ENCODE measurements at places on chromosomes 1 and 21.
A peak's percentile ranks its signal among the peaks of the same experiment; 100 is the strongest.

DNA sequence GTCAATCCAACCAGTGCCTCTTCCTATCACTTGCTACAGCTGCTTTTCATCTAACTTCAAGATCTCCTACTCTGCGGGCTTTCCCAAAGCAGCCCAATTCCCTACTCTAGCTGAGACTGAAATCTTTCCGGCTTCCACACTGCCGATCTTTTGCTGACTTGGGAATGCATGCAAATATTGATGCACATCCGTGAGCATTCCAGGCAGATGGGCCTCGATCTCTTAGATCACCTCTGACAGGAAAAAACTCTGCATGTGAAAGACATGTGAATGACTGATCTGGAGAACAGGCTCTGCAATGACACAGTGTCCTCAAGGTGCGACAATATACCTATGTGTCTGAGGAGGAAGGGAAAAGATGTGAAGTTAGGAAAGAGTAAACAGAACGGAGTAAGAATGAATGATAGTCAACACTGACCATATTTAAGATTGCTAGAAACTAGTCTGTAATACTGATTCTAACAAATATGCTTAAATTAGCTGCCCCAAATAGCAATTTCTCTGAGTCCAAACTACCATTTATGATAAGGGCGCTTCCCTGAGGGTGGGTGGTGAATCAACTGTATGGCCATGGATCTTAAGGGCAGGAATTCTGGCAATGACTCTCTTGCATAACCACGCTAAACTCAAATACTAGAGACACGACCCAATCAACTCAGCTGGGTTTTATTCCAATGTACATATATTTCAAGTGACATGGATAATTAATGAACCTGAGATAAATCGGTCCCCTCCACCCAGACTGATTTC is 8.4 kb downstream of the TAF5L start:
- no peak for DNase-seq

GRCh38 chr1:47469910-47470309 is 32.1 kb downstream of the FOXD2 start:
- DNase-seq: no peak

DNA sequence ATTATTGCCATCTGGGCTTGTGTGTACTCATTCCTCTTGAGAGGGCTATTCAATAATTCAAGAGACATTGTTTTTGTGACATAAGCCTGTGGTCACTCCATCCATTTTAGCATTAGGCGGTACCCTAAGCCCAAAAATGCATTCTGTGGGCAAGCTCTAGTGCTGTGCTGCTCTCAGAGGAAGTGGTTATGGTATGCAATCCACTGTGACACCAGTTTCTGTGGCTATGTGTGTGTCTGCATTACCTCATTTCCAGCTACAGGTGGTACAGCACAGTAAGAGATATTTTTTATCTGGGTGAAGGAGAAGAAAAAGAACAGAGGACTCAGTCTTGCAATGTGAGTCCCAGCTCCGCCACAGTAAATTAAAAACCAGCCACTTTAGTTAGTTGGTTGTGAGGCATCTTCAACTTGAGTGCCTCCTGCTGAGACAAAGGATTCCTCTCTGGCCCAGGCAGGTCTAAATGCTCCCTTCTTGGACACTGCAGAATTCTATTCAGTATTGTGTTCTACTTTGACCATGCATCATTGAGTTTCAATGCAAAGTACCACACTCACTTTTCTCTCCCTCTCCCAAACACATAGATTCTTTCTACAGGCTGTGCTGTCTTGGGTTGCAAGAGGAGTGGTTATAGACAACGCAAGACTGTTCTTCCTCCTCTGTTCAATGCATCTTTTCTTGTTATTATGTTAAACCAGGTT is 777.8 kb upstream of the BRINP3 start:
- no peak for DNase-seq

GRCh38 chr1:154198756-154199562 is 7.1 kb upstream of the TPM3 start:
- DNase-seq: no peak

DNA sequence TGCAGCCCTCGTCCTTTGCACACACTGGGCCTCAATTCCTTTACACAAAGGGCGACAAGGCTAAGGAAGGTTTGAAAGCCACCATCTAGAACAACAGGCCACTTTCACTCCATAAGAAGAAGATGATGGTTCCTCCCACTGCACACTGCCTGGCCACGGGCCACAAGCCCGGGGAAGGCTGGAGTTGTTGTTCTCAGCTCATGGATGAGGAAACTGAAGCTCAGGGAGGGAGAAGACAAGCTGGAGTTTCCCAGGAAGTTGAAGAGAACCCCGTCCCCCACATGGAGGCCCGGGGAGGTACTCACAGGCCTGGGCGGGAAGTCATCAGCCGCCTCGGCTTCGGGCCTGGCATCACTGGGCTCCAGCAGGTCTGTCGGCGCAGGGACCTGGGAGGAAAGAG is 24.6 kb upstream of the DDOST start:
- no peak for DNase-seq

DNA sequence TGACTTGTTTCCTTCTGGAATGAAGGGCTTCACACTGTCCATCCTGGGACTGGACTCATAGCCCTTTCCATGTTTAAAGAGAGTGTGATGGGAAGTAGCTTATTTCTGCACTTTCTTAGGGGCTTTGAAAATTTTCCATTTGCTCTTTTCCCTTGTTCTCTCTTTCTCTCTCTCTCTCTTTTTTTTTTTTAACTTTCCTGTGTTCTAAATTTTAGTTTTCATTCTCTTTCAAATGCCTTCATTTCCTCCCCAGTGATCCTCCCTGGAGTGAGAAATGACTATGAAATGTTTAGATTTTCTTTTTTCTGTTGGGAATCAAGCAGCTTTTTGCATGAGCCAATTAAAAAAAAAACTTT is 2.1 kb downstream of the AK4 start:
- no peak for DNase-seq

DNA sequence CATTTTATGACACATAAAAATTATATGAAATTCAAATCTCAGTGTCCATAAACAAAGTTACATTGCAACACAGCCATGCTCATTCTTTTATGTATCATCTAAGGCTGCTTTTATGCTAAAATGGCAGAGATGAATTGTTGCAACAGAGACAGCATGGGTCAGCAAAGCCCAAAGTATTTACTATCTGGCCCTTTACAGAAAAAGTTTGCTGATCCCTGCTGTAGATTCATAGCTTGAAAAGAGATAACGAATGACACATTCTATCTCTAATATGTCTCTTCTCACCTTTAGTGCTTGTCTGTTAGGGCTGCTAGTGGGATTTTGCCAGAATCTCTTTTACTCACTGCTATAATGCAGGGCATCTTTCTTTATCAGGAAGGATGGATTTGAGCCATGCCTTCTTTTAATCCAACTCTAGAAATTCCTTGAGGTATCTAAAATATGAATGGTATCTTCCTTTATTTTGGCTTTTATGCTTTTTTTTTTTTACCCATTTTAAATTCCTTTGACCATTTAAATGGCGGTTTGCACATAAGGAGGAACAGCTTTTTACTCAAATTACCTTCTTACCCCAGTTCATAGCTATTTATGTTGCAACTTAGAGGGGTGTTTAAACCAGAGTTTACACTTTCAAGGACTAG is 598.2 kb downstream of the PLPP3 start:
- no peak for DNase-seq

DNA sequence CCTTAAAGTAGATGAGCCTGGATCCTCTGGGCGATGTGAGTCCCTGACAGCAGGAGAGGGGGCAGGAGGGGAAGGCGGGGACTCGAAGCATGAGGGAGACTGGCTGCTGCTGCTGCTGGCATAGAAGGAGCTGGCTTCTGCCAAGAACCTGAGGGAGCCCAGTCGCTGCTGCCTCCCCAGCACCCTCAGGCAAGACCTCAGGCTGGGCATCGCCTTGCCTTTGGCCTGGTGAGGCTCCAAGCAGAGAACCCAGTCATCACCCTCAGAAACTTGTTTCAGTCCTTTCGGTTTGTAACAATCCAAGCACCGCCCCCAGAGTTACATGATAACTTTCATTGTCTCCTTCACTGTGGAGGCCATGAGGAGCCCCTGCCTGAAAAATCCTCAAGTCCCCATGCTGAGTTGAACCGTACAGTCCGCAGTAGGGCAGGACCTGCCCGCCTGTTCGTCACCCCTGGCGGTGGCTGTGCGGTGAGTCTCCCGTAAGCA is 38.8 kb downstream of the POFUT2 start:
- peak; percentile 18 for DNase-seq

- no peak for DNase-seq
Measured at GRCh38 chr1:101026430-101026788, 825 bp upstream of the DPH5 start.

GRCh38 chr21:36511484-36512220 is 31.7 kb upstream of the CLDN14 start:
- DNase-seq: no peak

GRCh38 chr1:30310966-30311742 is 412.2 kb downstream of the MATN1 start:
- no peak for DNase-seq

DNA sequence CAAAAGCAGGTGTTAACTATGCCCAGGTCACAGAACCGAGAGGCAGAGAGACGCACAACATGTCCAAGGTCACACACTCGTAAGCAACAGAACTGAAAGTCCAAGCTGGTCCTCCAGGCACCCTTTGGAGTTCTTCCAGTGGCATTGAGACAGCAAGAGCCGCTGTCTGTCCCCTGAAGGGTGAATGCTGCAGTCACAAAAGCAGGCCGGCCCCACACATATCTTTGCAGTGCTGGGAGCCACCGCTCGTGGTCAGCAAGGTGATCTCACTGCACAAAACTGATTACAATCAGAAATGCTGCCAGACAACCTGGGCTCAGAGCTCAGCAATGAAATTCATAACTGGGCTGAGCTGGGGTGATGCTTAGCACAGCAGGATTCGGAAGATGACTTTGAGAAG is 47.4 kb upstream of the RAB4A start:
- no peak for DNase-seq

DNA sequence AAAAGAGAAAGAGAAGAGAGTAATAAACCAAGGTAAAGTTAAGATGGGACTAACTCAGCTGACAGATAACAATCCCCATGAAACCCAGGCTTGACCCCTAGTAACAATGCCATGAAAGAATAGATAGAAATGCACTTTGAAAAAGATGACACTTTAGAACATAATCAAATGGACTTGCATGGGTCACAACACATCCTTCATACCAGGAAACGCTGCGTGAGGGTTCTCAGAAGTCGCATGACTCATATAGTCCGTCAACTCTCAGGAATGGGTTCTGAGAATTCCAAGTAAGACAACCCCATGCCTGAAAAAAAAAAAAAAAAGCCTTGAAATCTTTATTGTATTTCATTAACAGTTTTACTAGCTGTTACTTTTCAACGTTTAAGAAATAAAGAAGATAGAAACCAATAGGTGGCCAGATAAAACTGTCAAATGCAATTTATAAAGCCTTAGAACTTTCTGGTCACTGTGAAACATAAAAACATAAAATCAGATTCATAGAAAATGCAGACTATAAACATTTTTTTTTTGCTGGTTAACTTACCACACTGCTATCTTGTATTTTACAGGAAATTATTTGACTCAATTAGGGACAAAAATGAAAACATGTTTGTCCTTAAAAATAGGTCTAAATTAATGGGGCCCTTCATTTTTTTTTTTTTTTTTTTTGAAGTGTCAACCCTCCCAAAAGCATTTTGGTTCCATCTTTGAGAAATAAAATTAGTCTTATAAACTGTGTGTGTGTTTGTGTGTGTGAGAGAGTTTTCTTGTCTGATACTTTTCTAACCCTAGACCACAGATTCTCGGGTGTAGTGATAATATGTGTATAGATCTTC is 202.1 kb downstream of the NCAM2 start:
- peak; percentile 96 for DNase-seq

GRCh38 chr1:56856186-56856585 is 1.6 kb downstream of the C8A start:
- no peak for DNase-seq

DNA sequence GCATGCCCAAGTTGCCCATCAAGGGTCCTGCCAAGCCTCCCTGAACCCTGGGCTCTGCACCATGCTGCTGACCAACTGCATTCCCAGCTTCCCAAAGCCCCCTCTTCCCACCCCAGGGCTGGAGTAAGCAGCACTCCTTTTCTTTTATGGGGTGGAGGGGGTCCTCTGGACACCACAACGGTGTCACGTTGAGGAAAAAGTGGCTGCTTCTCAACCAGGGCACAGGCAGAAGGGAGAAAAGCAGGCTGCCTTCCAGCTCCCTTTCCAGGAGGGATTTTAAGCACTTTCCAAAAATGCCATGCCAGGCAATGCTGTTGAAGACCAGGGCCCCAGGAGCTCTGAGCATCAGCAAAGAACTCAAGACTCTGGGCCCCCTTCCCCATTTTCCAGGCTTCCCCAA is 691 bp downstream of the RIMS3 start:
- DNase-seq: no peak

DNA sequence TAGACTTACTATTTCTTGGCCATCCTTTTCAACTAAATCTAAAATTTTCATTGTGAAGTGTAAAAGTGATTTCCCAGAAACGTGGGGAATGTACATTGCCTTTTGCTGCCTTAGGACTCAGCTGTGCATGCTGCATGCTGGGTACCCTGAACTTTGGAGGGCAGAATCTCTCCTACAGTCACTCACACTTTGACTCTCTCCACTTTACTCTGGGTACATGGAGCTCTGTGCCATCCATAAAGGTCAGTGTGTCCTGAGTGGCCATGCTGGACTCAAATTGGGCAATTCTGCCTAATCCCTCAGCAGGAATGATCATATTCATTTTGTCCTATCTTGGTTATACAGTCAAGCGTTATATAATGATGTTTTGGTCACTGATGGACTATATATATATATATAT is 105.6 kb downstream of the NR5A2 start:
- no peak for DNase-seq

DNA sequence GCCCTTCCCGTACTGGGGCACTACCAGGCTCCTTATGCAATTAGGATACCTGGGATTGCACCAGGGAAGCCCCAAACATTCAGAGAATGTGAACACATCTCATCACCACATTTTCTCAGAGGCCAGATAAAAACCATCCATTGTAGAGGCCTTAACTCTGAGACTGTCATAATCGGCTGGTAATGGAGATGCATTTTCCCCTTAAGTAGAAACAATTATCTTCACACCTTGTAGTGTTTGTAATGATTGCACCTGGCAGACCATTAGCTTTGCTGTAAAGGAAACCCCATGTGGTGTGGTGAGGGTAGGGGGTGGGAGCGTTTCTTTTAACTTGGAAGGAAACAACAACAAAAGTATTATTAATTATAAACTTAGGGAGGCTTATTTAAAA is 90.0 kb upstream of the TLR5 start:
- DNase-seq: no peak

DNA sequence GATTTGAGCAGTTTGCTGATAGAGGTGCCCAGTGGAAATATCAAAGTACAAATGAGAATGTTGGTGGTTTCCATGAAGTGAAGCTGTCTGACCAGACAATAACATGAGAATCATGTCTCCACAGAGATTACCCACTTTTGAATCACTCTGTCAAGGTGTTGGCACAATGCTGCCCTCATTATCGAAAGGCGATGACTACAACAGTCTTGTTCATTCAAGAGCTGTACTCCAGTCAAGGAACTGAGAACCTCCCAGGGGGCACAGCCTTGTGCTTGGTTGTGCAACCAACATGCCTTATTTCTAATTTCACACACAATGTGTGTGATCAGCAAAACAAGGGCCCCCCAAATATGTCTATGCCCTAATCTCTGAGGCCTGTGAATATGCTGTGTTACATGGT is 35.7 kb downstream of the ETS2 start:
- no peak for DNase-seq
